ENCODE measurements at places on chromosomes 1 and 21.

- no peak for DNase-seq
Observed at GRCh38 chr1:156347331-156347730, 9.0 kb downstream of the TSACC start.

DNA sequence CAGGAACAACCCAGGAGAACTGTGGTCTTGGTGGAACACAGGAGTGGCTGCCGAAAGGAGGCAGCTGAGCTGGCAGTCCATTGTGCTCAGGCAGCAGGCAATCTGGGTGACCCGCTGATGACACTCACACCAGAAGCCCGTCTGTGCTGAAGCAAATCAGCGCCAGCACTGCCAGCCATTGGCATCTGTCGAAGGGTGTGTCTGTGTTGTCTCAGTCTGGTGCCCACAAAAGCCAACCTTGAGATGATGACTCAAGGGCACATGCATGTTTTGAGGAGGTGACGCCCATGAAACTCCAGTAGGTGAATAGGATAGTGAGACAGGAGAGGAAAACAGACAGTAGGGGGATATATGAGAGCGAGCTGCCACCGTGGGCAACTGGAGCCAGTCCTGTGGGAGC is 167.3 kb downstream of the KAZN start:
- no peak for DNase-seq

DNA sequence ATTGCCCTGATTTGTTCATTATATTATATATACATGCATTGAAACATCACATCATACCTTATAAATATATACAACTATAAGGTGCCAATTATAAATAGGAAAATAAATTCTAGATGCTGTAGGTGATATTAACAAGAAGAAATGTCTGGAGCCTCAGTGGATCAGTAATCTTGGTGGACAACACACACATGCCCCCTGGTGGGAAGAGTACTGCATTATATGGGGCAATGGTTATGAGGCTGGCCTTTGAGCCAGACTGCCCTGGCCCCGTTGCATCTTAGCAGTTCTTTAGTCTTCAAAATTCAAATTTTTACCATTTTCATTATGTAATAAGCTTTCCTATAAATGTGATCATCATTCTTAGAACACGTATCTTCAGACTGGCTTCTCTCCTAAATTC is 335.0 kb upstream of the GREM2 start:
- no peak for DNase-seq

GRCh38 chr1:185419718-185420117 is 102.7 kb upstream of the IVNS1ABP start:
- DNase-seq: no peak

GRCh38 chr1:70290218-70290617 is 64.3 kb downstream of the ANKRD13C start:
- no peak for DNase-seq

GRCh38 chr1:174800216-174800851 is 199.4 kb upstream of the CACYBP start:
- no peak for DNase-seq

GRCh38 chr1:113770031-113770430 is 10.7 kb upstream of the PHTF1 start:
- DNase-seq: no peak

GRCh38 chr21:34517491-34518245 is 5.7 kb upstream of the KCNE1 start:
- no peak for DNase-seq

DNA sequence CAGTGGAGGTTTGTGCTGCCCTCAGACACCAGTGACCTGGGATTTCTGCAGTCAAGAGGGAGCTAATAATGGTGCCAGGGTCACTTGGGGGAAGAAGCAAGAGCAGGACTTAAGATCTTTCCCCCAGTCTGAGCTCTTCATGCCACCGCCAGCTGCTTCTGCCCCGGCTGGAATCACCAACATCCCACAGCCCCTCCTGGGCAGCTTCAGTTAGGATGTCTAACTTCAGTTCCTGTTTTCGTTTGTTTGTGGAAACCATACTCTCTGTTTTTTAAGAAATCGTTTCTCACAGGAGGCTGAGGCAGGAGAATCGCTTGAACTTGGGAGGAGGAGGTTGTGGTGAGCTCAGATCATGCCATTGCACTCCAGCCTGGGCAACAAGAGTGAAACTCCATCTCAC is 25.6 kb upstream of the PRDM2 start:
- DNase-seq: no peak

Measured in stimulated activated CD4-positive, alpha-beta T cell treated with anti-CD3 and anti-CD28 coated beads, Interleukin-12 subunit alpha, Interleukin-12 subunit beta, amount 100 ng/mL, for 4 hours (primary cell).